CD4-positive, alpha-beta T cell treated with Interleukin-15 for 4 hours (primary cell): ENCODE measurements at places on chromosomes 3 and 15.

GRCh38 chr15:88450125-88450798 is 16.9 kb downstream of the MRPL46 start:
- peak; percentile 30 for DNase-seq

- no peak for DNase-seq
Observed at GRCh38 chr3:113895964-113896363, 51.8 kb upstream of the ZDHHC23 start.

DNA sequence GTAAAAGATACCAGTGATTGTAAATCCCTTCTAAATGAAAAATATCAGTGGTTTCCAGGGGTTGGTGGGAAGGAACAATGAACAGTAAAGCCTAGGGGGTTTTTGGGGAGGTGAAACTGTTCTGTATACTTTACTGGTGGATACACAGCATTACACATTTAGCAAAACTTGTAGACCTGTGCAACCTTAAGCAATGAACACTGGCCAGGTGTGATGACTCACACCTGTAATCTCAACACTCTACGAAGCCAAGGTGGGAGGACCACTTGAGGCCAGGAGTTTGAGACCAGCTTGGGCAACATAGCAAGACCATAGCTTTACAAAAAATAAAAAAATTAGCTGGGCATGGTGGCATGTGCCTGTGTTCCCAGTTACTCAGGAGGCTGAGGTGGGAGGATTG is 1.8 kb downstream of the CCDC13 start:
- DNase-seq = no peak

DNA sequence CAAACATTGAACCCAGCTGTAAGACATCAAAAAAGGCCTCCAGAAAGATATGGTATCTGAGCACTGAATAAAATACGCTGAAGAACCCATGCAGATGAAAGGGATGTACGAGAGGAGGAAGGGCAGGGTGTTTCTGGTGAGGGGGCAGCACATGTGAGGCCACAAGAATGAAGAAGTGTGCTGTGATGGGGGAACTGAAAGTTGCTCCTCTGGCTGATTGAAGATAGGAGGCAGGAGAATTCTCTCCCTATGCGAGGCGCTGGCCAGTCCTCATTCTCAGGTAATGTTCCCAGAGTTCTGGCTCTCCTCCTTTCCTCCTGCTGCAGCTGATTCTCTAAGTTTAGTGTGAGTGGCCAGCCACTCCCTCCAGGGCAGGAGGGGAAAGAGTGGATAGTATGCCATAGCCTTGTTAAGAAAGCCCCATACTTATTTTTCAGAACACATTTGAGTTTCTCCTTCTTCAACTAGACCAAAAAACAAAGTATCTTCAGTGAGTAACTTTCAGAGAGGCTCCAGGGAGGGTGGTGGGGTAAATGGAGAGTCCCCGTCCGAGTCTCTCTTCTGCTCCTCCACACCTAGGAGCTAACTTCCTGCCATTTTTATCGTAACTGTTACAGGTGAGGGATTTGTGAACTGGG is 26.9 kb upstream of the MYO1E start:
- DNase-seq = no peak

DNA sequence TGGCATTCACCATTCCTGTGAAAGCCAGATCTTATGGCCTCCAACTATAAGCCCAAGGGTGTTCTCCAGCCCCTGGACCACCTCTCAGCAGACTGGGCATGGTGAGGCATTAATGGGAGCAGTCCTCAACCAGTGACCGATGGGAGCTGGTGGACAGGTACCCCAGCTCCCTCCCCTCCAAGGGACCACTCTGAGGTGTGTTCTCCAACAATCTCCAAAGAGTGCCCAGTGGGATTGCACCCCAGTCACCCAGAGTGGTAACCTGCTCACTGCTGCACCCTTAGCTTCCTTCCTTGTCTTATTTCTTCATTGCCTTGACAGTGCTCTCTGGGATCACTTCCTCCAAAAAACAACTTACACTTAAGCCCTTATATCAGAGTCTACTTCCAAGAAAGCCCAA is 8.2 kb upstream of the ITGA11 start:
- DNase-seq = no peak

- no peak for DNase-seq
Observed at GRCh38 chr3:128585189-128585588, 65.4 kb downstream of the RPN1 start.

GRCh38 chr3:184526088-184526433 is 35.5 kb upstream of the EPHB3 start:
- no peak for DNase-seq

DNA sequence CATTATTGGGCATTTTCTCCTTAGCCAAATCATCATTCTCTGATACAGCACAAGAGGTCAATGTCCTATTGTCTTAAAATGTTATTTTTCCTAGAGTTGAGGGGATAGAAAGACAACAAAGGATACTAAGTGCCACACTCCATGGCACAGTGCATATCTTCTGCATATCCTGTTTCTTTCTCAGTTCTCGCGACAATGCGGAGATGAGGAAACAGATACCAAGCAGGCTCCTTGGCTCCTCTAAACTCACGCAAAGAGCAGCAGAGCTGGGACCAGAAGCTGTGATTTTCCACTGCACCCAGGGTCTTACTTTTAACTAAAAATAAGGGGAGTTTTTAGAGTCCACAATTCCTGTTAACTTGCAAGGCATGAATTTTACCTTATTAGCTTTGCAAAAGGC is 10.5 kb upstream of the VGLL4 start:
- no peak for DNase-seq

DNA sequence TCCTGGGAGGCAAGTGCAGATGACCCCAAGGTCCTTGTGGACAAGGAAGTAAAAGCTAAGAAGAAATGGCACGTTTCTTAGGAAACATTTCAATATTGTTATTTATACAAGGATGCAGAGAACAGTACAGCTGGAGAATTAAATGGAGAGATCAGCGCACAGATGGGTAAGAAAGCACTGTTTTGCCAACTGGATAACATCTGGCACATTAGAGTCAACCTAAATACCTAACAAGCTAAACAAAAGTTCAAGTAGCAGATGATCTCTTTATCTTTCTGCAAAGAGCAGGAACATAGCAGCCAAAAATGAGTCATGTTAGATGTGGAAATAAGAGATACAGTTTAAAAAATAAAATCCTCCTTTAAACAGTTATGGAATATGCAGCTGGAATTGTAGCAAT is 15.7 kb upstream of the DPPA4 start:
- DNase-seq = no peak

- no peak for DNase-seq
Observed at GRCh38 chr15:35854316-35854715, 308.4 kb upstream of the DPH6 start.

DNA sequence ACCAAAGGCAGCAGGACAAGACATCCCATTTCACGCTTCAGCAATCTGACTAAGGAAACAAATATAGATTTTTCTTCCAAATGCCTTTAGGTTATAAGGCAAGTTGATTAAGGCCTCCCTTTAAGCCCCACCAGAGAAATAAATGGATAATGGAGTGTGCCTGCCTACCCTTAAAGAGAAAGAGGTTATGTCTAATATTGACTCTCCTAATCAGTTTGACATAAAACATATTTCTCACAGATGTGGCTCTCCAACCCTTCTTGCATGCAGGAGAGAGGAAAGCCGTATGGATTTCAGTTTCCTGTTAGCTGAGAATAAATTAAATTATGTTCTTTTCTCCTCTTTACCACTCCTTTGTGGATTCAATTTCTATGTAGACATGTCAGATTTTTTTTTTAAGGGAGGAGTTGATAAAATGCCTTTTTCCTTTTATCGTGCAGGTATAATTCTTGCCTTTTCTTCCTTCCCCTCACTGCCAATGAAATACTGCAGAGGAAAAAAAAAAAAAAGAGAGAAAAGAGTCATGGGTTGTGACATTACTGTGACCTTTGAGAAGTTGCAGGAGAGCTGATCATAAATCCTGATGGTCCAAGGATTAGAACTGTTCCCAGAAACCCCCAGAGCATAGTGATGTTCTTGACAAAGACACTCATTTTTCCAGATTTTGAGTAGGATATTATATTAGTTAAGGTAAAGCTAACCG is 355.3 kb upstream of the SLCO3A1 start:
- no peak for DNase-seq

- DNase-seq = no peak
Observed at GRCh38 chr3:128521715-128522114, 28.7 kb upstream of the GATA2 start.

GRCh38 chr3:194397757-194398312 is 1.2 kb downstream of the GP5 start:
- peak; percentile 9 for DNase-seq

- no peak for DNase-seq
Observed at GRCh38 chr3:117281371-117281770, 571.8 kb downstream of the TUSC7 start.

GRCh38 chr3:195224156-195224979 is 46.6 kb downstream of the XXYLT1 start:
- no peak for DNase-seq

GRCh38 chr3:139527265-139527664 is 12.3 kb downstream of the RBP1 start:
- no peak for DNase-seq

- no peak for DNase-seq
Observed at GRCh38 chr15:90493647-90494046, 36.1 kb upstream of the CRTC3 start.
